ENCODE measurements at places on chromosomes 4 and X. TPM values are rescaled to one million over a fixed set of nuclear protein-coding genes. Genes with fewer than 3 reads are reported as not detected.

The BMP3 gene
- 4.0 TPM for total RNA-seq

- DNase-seq, result peak; percentile 86
These were observed at the start of gene GAB1 for GRCh38 chr4:143336781-143337599. GAB1 (plus strand) TSS chr4:143336876; CDS start chr4:143337189, 313 bp downstream.

- DNase-seq, result no peak
These were observed 755.8 kb upstream of the LCORL start for GRCh38 chr4:18777190-18777930.

DNA sequence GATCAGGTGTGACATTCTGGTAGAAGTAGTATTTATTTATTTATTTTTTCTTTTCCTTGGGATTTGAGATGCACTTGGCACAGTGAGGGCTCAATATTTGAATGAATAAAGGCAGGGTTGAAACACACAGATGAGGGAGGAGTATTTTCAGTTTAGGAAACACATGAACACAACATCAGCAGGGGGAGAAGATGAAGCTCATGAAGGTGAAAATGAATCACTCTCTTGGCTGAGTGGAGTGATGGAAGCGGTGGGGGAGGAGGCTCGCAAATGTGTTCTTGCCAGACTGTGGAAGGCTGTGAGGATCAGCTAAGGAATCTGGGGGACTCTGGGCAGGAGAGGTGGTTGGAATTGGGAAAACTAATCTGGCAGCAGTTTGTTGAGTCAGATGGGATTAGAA lies 55.3 kb downstream of the ARHGAP10 start:
- DNase-seq, result no peak
